ENCODE measurements at places on chromosomes 2 and 18.

DNA sequence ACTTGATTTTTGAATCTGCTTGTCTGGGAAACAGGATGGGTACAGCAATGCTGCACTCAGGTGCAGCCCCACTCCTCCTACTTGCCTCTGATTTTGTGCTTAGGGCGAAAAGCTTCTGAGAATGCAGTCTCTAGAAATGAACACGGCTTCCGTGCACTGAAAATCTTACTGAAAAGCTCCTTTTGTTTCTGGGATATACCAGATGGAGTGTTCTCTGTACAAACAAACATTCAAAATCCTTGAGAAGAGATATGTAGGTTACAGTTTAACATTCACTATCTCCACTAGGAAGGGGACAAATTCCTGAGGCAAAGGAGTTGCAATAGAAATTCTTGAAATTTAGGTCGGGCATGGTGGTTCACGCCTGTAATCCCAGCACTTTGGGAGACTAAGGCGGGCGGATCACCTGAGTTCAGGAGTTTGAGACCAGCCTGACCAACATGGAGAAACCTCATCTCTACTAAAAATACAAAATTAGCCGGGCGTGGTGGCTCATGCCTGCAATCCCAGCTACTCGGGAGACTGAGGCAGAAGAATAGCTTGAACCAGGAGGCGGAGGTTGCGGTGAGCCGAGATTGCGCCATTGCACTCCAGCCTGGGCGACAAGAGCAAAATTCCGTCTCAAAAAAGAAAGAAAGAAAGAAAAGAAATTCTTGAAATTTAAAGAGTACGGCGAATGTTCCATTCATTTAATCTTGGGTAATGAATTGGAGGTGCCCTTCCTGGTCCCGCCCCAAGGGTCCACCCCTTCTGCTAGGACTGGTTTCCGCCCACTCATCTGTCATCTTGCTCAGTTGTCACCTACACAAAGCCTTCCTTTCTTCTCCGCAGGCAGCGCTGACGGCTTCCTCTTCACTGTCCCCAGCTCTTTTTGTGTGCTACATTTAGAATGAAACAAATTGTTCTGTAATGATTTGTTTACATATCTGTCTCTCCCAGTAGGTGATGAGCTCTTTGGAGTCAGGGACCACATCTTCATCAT, 92.4 kb downstream of the SOCS6 start:
- no peak for DNase-seq

GRCh38 chr2:172427256-172427989, at the start of gene ITGA6:
ITGA6 (plus strand) TSS chr2:172427586.
- peak; percentile 83 for DNase-seq

GRCh38 chr2:10223932-10224720, 78.6 kb upstream of the HPCAL1 start:
- no peak for DNase-seq

DNA sequence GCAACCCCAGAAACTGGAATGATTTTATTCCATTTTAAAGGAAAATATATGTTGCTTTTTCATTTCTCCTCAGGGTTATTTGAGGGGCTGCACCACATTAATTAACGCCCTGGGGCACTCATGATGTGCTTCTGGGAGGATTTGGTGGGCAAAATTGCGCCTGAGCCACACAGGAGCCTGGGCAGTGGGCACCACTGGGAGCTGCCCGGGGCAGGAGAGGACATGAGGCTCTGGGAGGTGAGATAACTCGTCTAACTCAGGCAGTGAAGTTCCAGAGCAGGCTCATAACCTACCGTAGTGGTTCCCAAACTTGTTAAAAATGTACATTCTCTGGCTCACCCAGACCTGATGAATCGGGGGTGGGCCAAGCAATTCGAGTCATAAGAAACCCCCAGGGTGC, 68.3 kb downstream of the EDAR start:
- no peak for DNase-seq

- DNase-seq = no peak
Measured at GRCh38 chr2:112904883-112905282, 6.1 kb upstream of the IL37 start.

DNA sequence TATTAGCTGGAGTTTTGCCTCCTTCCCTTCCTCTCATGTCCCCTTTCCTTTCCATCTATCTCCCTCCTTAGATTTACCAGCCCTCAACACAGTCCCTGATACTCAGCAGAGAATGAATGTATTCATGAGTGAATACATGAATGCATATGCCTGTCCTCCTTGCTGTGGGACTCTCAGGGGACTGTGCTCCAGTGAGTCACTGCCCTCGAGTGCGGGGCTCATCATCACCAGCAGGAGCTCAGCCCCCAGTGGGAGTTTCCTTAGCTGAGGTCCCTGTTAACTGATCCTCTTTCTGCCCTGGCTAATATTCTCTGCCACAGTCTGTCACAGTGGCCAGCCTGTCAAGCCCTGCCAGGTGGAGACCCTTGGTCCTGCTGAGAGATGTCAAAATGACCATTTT, 104.9 kb upstream of the LHCGR start:
- no peak for DNase-seq

- no peak for DNase-seq
Measured at GRCh38 chr2:181430406-181431118, 26.6 kb upstream of the ITGA4 start.
